AG09309 (cell line): ENCODE measurements at places on chromosomes 5 and 9.
A peak's percentile ranks its signal among the peaks of the same experiment; 100 is the strongest.

- DNase-seq = no peak
Observed at GRCh38 chr5:81310402-81311063, 9.1 kb downstream of the ZCCHC9 start.

DNA sequence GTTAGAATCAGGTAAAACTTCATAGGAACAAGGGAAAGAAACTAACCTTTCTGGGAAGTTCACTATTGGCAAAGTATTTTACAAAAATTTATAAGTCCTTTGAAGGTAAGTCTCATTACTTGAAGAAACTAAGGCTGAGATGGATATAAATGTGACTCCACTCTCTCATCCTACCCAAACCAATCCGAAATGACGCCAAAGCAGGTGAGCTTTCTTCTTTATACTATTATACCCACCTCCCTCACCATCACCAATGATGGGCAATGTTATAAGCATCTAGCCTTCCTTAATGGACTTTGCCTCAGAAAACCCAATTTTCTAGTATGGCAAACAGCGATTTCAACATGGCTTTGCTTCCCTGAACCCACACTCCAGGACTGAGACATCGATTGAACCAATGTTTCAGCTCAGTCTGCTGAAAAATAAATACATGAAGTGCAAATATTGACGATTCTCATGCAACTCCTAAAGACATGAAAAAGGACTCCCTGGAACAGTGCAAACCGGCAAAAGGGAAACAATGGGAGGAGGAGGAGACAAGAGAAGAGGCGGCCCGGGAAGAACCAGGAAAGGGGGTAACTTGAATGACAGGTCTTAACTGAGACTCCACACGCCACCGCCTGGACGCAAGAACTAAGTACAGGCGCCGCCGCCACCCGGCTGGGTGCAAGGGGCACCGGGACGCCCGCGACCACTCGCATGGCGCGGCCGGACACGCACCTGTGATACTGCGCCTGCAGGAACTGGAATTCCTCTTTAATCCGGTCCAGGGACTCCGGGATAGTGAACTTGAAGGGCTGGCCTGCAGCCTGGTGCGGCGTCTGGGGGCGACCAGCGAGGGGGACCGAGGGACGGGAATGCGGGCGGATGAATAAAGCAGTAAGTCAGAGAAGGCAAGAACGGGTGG, 2.5 kb downstream of the TLE1 start:
- no peak for DNase-seq

DNA sequence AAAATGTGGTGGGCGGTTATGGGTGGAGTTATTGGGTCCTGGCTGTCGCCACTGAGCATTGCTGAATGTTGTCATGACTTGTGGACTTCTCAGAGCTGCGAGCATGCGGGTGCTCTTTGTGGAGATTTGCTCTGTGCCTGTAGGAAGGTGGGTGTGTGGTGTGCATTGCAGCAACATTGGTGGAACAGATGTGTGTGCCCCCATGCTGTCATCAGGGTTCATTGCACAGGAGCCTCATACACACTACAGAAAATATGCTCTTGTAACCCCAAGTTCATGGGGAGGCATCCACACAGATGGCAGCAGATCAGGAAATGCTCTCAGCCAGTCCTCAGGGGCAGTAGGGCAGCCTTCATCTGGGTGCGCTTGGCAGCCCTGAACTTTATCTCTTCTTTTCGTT, 55.9 kb upstream of the PHF2 start:
- DNase-seq = no peak

DNA sequence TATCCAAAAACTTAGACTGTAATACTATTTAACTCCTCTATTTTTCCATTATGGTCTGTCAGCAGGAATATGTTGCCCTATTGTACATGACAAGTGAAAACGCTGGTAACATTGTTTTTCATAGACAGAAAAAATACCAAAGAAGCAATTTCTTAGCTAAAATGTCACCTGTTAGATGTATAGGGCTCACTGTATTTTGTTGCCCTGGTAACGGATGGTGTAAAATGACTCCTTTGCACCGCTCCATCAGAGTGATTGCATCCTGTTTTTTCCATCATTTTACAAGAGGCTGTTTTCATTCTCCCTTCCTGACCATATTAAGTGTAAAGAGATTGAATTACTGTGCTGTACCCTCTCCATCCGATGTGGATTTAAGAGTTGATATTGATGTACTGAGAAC, 460.1 kb upstream of the TLE4 start:
- no peak for DNase-seq

GRCh38 chr5:10469253-10470050, 27.8 kb downstream of the ROPN1L start:
- DNase-seq = no peak

DNA sequence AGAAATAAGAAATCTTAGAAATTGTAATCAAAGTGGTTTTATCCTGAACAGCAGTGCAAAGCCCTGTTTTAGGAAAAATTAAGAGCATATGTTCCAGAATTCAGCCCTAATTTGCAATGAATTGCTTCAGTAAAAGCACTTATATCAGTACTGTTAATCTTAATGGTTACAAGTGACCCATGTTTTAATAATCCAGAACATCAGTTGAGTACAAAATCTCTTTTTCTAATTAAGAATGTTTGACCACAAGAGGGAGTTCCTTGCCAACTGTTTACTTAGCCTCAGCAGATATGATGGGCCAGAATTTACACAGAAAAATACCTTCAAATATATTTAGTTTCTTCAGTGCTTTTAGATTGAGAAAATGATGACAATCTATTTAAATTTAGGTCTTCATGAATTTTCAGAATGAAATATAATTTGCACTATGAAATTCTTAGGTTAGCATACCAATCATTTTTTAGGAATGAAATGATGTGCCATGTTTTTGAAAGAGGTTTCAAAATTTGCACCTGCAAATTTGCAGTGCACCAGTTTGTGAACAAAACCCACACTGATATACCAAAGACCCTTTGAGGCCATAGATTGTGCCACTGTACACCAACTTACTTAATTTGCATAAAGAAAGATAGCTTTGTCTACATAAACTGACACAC, 926.3 kb upstream of the ARRDC3 start:
- peak; percentile 29 for DNase-seq

DNA sequence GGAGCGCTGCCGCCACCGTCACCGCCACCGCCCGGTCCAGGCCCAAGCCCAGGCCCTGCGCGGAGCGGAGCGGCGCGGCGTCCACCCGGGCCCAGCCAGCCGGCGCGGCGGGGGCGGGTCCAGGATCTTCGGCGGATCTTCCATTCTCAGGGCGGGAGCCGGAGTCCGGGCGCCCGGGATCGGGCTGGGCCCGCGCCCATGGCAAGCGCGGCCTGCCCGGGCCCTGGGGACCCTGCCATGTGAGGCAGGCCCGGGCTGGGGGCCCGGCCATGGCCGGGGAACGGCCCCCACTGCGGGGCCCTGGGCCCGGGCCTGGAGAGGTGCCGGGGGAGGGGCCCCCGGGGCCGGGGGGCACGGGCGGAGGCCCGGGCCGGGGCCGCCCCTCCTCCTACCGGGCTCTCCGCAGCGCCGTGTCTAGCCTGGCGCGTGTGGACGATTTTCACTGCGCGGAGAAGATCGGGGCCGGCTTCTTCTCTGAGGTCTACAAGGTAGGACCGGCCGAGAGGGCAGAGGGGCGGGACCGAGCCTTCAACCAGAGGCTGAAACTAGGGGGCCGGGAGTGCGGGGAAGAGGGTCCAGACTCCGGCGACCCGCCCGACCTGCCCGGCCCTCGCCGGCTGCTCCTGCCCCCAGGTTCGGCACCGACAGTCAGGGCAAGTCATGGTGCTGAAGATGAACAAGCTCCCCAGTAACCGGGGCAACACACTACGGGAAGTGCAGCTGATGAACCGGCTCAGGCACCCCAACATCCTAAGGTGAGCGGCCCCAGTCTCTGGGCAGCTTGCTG, 482 bp downstream of the TESK1 start:
- DNase-seq = no peak

- DNase-seq = no peak
Observed at GRCh38 chr5:31759925-31760324, 121.0 kb downstream of the PDZD2 start.

- no peak for DNase-seq
Observed at GRCh38 chr9:14535161-14535955, 157.9 kb downstream of the ZDHHC21 start.

GRCh38 chr9:91891915-91892314, 58.1 kb downstream of the ROR2 start:
- DNase-seq = no peak

DNA sequence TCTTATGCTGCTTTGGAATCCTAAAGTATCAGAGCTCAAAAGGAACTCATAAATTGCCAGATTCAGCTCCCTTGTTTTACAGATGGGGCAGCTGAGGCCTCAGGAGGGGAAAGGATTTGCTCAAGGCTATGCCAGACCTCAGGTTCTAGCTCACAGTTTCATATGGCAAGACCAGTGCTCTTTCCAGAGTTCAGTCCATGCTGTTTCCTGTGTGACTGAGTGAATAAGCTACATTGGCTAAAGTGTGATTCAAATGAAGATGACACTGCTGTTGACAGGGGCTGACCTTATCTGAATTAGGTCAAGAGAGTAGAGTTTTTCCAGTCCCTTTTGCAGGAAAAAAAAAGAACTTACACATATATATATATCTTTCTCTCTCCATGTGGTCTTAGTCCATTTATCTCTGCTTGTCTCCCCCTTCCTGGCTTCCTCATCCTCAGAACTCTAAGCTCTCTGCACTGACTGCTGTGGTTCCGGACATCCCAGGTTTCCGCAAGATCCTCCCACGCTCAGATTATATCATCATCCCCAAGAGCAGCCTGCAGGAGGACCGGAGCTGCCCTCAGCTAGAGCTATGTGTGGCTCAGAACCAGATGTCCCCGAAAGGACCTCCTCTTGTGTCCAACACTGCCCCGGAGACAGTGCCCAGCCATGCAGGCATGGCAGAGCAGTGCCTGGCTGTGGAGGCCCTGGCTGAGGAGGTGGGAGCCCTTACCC, 9.3 kb downstream of the HMGXB3 start:
- DNase-seq = no peak

DNA sequence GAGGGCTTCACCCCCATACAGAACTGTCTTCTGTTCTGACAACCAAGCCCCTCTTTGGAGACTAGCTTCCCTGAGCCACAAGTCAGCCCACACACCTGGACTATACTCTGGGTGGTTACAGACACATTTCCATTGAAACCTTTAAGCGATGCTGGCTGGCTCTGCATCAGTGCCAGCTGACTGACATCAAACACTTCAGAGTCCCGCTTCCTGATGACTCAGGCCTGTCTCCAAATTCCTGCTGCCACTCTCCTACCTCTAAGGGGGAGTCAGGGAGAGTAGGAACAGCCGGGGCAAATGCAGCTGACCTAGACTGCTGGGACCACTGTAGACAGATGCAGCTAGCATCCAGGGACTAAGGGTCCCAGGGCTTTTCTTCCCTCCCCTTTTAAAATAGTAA, 59.4 kb downstream of the SIL1 start:
- DNase-seq = no peak

GRCh38 chr9:105860516-105860915, 166.2 kb downstream of the TMEM38B start:
- DNase-seq = no peak

DNA sequence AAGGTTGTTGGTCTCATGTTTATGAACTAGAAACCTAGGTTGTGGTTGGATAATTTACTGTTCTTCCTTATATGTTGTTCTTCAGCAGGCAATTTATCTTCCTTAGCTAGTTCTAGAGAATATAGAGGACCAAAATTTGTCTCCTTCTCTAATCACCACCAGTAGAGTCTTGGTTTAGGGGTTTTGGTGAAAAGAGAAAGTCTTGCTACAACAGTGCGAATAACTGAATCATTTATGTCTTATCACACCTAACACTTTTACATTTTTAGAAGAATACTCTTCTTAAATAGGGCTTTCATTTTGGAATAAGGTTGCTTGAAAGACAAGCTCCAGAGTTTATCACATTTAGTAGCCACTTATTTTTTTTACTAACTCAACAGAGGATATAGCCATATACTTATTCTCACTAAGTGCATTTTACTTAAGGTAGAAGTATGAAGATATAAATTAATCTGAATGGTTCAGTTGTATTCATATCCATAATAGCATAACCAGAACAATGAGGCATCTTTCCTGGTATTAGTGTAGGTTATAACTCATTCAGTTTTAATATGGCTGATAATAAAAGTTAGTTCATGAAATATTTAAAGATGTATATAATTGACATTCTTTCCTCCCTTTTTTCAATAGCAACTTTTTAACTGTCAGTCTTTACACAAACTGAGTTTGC, 67.9 kb downstream of the ERBIN start:
- no peak for DNase-seq

GRCh38 chr9:98887918-98888510, 55.7 kb upstream of the COL15A1 start:
- DNase-seq = no peak

- DNase-seq = no peak
Observed at GRCh38 chr5:99129768-99130501, 201.1 kb upstream of the CHD1 start.

DNA sequence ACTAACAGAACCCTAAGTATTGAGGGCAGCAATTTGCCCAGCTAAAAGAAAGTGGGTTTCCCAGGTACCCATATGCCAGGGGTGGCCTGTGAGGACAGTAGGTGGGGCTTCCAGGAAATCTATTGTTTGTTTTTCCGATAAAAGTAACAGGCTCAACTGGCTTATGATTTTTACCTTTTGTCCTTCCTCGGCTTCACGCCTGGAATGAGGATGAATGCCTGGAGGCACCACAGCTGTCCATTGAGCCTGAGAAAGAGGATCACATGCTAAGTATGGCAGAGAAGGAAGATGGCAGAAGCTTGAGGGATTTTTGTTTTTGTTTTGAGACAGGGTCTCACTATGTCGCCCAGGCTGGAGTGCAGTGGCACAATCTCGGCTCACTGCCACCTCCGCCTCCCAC, 84.1 kb downstream of the KLF4 start:
- DNase-seq = no peak

- DNase-seq = no peak
Observed at GRCh38 chr9:32004431-32005076, 379.9 kb upstream of the ACO1 start.

- no peak for DNase-seq
Observed at GRCh38 chr5:123283031-123283430, 140.2 kb downstream of the CEP120 start.

GRCh38 chr5:12883395-12883794, 979.1 kb upstream of the CTNND2 start:
- no peak for DNase-seq

- DNase-seq = no peak
Observed at GRCh38 chr5:10834695-10835094, 73.7 kb upstream of the DAP start.

- no peak for DNase-seq
Observed at GRCh38 chr9:132218208-132218607, 56.4 kb downstream of the NTNG2 start.

GRCh38 chr9:117315236-117315635, 99.6 kb downstream of the ASTN2 start:
- no peak for DNase-seq

DNA sequence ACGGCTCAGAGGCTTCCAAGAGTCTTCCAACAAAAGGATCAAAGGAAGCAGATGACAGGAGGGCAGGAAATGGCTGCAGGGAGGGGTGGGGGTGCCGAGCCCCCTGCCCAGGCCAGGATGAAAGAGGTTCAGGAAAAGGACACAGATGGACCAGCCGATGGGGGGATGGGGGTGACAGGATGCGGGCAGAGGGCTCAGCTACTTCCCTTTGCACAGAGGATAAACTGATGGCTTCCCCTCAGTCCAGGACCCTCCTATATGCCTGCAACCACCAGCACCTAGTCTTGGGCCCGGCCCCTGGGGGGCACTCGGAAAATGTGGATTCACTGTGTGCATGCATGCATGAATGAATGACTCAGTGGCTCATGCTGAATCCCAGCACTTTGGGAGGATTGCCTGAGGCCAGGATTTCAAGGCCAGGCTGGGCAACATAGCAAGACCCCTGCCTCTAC, 148.2 kb downstream of the C9orf50 start:
- no peak for DNase-seq
